NCI-H1048 (cell line): ENCODE measurements at places on chromosomes 11 and 22.

- no peak for DNase-seq
Observed at GRCh38 chr11:4665424-4665823, 21.6 kb downstream of the OR51E1 start.

DNA sequence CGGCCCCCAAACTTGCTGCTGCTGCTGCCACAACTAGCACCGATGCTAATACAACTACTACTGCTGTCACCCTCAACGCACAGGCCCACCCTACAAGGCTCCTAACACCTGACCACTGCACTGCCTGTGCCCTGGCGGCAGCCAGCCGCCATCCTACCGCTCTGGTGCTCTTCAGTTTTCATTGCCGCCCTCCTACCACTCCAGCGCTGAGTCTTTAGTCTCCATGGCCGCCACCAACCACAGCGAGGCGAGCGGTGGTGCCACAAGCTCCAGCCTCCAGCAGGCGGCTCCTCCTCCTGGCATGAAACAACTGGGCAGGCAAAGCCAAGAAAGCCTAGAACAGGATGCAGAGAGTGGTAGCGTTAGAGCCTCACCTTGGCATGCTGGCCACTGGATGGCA is 5.0 kb upstream of the RFPL3 start:
- no peak for DNase-seq

- no peak for DNase-seq
Observed at GRCh38 chr11:101436511-101437142, 147.2 kb downstream of the TRPC6 start.

- no peak for DNase-seq
Observed at GRCh38 chr11:44764583-44764982, 37.8 kb downstream of the TSPAN18 start.

DNA sequence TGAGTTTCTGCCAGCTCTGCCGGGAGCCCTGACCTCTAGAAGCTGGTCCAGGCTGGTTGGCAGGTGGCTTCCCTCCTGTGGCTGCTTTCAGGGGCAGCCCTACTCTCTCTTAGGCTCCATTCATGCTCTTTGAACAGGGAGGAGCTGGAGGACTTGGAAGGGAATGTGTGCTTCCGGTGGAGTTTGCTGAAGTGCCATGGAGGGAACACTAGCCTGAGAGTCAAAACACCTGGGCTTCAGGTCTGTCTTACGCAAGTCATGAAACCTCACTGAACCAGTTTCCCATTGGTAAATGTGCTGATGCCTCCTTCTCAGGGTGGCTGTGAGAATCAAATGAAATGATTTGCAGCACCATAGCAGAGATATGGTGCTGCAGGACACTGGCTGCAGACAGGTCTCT is 224.5 kb downstream of the KIRREL3 start:
- DNase-seq = no peak

DNA sequence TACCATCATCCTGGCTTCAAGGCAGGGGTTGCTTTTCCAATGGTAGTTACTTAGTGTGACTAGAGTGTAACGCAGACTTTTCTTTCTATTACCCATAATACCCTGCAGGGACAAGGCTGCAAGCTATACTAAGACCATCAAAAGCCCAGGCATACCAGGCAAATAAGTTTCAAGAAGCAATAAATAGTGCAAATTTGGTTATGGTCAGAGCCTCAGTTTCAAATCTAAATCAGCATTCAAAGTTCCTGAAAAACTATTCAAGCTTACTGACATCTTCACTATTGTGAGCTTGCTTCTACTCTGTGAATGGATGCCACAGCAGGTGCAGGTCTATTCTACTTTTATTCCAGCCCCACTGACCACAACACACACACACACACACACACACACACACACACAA is 2.5 kb upstream of the HBB start:
- DNase-seq = no peak

DNA sequence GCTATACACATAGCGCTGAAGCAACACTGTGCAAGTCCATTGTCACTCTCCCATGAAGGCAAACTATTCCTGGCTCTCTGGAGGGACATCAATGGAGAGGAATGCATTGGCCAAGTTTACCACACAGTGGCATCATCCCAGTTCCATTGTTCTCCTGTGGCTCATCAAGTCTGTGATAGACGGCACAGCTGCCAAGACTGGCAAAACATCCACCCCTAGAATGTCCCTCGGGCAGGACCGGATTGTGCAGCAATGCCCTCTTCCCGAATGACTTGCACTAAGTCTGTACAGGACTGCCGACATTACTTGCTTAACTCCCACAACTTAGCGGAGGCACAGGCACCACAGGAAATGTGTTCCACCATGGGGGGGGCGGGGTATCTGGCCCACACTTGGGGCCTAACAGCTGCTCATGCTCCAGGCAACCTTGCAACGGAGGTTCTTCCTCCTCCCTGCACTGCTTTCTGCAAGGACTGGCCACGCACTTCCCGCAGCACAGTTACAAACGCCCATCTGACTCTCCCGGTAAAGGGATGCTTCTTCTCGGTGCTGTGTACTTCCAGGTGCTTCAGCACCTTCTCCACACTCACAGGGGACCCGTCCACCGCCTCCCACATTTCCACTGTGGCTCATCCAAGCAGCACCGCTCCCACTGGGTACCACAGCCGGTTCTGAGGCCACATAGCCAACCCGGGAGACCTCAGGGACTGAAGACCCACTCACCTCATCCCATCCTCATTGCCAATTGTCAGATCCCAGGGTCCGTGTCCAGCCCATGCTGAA is 1309.6 kb upstream of the RAG2 start:
- no peak for DNase-seq

DNA sequence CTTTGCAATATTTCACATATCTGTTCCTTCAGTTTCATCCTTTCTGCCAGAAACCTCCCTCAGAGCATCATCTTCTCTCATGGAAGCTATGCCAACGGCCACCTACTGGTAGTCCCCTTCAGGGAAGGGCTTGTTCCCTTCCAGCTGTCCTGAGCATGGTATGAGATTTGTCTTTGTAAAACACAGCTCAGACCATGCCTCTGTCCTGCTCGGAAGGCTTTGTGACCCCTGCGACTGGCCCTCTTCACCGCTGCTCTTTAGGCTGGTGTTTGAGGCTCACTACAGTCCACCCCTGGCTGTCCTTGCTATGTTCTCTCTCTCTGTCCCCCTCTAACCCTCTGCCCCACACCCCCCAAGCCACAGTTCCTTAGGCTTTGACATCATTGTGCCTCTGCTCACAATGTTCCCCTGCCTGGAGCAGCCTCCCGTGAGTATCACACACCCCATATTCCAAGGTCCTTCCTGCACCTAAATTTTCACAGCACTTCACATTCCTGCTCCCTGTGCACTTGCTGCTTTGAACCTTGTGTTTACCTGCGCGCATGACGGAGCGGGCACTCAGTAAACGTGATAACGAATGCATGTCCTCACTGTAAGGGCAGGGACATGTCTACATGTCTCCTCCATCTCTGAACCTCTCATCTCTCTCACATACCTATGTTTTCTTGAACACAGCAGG is 24.0 kb upstream of the ACER3 start:
- no peak for DNase-seq

DNA sequence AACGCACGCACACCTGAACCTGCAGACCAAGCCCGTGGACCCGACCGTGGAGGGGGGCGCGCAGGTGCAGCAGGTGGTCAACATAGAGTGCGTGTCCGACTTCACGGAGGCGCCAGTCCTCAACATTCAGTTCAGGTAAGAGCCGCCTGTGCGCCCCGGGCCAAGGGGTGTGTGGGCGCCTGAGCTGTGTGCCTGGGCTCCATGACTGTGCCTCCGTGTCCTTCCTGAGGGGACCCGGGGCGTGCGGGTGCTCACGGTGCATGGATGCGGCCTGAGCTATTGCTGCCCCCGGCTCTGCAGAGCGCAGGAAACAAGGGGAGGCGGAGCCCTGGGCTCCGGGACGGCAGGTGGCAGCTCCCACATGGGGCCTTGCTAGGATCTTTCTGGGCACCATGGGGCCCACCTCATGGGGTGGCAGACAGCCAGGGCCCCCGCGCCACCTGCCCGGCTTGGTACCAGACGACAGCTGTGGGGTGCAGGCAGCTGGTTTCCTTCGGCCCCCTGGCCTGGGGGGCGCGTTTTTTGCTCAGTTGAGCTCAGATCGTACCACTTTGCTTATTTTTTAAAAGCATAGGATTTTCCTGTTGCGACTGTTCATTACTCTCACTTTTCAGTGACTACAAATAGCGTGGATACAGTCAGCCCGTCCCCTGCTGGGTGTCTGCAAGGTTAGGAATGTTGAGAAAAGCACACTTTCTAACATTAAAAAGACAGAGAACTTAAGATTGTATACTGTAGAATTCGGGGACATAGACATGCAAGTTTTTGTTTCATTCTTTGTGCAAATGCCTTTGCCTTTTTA is 28.3 kb downstream of the MUC6 start:
- no peak for DNase-seq

GRCh38 chr11:111540937-111541253 is 375 bp downstream of the LAYN start:
- DNase-seq = no peak

- peak; percentile 12 for DNase-seq
Observed at GRCh38 chr11:9138612-9139579, 47.5 kb upstream of the SCUBE2 start.
